ENCODE measurements at places on chromosomes 5 and 9. TPM values are rescaled to one million over a fixed set of nuclear protein-coding genes. Genes with fewer than 3 reads are reported as not detected.

PRUNE2 gene
- 2.0 TPM for total RNA-seq

ALDH1A1 gene
- 21.7 TPM for total RNA-seq

DOCK8 gene
- 2.6 TPM for total RNA-seq

FOXD4L5 gene
- not detected for total RNA-seq

PGM5 gene
- total RNA-seq, result 17.6 TPM

PRLR gene
- total RNA-seq, result 0.15 TPM

IL9 gene
- total RNA-seq, result not detected

RIC1 gene
- total RNA-seq, result 28.6 TPM

SYK gene
- 2.1 TPM for total RNA-seq
